ENCODE measurements at places on chromosomes 16 and 17.

DNA sequence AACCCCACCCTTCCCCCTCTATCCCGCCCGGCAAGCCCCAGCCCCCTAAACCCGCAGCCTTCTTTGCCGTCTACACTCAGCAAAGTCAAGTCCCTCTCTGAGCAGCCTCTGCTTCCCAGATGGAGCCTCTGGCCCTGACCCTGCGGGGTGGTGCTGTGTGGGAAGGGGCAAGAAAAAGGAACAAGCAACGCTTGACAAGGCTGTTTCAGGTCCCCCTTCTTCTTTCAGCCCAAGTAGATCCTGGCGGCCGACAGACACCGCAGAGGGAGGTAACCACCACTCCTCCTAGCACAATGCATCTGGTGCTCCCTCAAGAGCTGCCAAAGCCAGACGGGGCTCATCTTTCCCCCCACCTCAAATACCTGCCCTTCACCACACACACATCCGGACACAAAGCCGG lies 178.3 kb downstream of the ENGASE start:
- DNase-seq: no peak

DNA sequence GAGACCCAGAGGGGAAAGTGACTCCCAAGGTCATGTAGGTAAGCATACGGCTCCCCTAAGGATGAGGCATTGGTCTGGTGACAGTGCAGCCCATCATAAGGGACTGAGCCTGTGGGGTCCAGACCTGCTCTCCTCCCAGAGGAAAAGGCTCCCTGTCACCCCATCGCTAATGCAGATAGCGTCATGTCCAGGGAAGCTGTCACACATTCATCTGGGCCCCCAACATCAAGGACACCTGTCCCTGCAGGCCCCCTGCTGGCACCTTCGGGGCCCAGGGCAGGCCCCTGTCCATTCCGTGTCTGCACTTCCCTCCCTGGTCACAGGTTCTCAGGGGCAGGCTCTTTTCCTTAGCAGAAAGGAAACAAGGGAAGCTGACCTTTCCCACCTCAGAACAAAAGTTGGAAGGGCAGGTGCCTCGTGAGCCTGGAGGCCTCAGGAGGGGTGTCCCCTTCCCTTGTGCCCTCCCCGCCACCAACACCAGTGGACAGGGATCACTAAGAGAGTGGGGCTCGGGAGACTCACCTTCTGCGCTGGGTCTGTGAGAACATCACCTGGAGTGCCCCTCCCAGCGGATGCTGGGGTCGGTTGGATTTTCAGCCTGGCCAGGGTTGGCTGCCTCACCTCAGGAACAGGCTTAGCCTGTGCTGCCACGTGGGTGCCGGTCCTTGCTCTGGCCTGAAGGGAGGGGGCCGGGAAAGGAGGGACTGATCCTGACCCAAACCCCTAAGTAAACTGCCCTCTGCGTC lies 17.3 kb upstream of the LASP1NB start:
- DNase-seq: no peak

- no peak for DNase-seq
Measured at GRCh38 chr16:58105631-58106030, 23.6 kb downstream of the CFAP20 start.

DNA sequence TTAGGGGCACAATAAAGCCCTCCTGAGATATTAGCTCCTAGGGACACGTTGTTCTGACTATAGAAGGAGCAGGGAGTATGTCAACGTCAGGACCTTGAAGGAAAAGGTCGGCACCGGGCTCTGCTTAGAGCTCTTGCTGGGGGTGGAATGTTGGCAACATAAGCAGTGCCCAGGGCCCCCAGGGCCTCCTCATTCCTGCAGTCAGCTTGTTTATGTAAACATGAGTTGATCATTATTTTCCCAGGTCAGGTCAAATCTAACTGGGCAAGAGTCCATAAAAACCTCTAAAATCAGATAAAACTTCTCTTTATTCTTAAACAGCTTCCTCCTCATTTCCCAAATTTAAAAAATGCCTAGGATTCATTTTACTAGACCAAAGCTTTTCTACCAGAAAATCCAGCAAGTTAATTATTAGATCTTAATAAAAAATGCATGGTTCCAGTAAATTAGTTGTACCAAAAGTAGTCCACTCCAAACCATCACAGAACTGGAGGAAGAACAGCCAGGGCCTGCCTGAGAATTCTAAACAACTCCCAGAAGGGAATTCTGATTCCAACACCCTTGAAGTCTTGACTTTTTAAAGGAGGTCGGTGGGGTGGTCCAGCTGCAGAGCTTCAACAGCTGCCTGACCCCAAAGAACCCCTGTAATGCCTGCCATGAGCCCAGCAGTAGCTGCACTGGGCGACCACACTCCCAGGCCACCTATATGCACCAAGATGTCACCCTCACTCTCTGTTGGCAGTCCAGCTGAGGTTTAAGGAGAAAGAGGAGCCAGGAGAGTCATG lies 54.3 kb downstream of the AMFR start:
- DNase-seq: no peak

DNA sequence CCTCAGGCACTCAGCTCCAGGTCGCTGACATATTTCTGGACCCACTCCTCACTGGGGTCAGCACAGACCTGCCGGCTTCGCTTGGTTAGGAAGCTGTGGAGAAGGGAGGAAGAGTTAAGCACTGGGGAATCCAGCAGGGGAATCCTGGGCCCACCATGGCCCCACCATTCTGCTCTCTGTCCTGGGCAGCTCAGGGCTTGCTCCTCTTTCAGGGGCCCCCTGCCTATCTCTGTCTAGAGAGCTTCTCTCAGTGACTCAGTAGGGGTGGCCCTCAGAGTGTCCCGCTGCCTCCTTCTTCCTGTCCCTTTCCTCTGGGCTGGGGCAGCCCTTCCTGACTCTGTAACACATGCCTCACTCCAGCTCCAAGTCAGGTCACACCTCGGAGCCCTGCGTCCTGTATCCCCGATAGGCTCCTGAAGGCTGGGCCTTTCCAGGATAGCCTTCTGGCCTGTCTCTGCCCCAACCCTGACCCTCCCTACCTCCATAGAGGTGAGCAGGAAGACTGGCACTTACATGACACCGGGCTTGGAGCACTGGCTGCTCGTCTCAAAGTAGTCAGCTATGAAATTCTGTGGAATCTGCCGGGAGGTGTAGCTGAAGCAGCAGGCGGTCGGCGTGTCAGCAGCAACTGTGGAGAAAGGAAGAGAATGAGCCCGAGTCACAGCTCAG lies 1.1 kb downstream of the CCL3 start:
- no peak for DNase-seq

DNA sequence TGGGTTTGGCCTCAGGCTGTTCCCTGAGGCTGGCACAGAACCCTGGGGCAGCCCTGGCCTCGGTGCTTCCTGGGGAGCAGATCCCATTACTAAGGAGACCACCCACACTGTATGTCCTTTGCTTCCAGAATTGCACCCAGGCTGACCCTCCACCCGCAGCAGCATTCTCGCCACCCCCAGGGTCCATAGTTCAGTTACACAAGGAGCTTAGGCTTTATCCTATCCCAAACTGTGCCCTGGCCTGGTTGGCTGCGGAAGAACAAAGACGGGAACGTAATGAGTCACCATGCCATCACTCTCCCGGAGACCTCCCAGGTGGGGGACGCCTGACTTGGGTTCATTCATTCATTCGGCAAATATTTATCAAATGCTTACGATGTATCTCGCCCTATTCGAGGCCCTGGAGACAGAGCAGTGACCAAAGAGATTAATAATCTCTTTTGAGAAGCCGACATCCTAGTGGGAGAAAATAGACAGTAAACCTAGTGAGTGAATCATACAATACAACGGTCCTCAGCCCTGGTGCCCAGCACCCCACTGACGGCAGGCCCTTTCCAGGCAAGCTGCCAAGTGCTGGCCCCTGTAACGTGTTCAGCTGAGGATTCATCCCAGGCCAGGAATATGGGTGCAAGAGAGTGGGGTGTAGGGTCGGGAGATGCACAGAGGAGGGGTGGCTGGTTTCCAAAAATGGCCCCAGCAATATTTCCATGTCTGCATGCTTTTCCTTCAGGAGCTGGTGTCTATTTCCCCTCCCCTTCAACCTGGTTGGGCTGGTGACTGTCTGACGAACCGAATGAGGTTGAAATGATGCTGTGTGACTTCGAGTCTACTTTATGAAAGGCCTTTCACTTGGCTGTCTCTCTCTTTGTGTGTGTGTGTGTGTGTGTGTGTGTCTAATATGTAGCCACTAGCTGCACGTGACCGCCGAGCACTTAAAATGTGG lies 134.2 kb downstream of the MGAT5B start:
- no peak for DNase-seq

GRCh38 chr17:48241131-48241591 lies 133.6 kb downstream of the SNX11 start:
- DNase-seq: no peak

- DNase-seq: no peak
Measured at GRCh38 chr17:16911141-16911937, 60.6 kb downstream of the TNFRSF13B start.

GRCh38 chr16:19968891-19969683 lies 84.4 kb upstream of the GPRC5B start:
- no peak for DNase-seq

- DNase-seq: no peak
Measured at GRCh38 chr17:45813048-45813725, 29.1 kb downstream of the CRHR1 start.

GRCh38 chr16:11977376-11978041 lies 975 bp downstream of the SNX29 start:
- DNase-seq: no peak

DNA sequence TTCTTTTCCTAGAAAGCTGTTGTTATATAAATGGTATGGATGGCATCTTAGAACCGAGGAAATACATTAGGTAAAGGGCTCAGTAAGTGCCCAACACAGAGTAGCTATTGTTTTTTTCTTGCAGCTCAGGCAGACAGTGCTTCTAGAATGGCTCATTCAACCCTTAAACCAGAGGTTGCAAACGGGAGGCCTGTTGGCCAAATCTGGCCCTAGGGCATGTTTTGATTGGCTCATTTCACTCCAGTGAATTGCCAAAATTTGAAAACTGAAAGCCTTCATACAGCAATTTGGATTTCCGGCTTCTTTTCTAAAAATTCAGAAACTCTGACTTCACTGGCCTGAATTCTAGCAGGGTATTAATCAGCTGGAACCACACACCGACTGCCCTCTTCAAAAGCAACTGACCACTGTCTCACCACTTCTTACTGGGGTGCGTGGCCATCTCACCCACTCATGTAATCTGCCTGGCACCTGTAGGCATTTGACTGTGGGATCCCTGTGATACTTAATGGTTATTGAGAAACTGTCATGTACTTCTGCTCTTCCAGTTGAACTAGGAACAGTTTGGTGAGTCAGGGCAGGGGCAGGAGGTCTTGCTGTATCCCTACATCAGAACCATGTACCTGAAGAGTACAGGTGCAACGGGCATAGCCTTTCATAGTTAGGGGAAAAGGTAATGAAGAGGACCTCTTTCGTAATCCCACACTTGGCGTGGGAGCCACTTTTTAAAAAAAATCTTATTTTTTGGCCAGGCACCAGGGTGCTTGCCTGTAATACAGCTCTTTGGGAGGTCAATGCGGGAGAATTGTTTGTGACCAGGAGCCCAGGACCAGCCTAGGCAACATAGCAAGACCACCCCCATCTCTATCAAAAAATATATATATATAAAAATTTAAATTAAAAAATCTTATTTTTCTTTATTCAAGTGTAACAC lies 53.6 kb upstream of the SCNN1B start:
- no peak for DNase-seq

DNA sequence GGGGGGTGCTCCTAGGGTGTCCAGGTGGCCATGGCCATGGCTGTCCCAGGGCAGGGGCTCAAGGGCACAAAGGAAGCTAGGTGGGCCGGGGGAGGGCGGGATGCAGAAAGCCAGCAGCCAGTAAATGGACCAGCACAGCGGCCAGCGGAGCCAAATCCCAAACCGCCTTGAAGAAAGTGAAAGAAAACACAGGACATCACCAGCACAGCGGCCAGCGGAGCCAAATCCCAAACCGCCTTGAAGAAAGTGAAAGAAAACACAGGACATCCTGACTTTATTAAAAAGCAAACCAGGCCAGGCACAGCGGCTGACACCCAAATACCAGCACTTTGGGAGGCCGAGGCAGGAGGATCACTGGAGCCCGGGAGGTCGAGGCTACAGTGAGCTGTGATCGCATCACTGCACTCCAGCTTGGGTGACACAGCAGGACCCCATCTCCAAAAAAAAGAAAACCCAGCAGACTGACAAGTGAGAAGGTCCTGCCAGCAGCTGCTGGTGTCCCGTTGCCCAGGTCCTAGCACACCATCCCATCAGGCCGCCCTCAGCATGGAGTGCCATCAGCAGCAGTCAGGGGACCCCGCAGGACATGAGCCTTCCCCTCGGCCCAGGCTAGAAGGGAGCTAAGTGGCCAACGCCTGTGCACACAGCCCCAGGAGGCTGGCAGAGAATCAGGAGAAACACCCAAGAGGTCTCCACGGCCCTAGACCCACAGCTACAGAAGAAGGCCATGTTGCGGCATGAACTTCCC lies 17.0 kb downstream of the SLC38A10 start:
- DNase-seq: no peak

GRCh38 chr16:56607109-56607618 lies 1.2 kb upstream of the MT2A start:
- no peak for DNase-seq

GRCh38 chr17:79280010-79280409 lies 205.4 kb downstream of the ENGASE start:
- DNase-seq: no peak

DNA sequence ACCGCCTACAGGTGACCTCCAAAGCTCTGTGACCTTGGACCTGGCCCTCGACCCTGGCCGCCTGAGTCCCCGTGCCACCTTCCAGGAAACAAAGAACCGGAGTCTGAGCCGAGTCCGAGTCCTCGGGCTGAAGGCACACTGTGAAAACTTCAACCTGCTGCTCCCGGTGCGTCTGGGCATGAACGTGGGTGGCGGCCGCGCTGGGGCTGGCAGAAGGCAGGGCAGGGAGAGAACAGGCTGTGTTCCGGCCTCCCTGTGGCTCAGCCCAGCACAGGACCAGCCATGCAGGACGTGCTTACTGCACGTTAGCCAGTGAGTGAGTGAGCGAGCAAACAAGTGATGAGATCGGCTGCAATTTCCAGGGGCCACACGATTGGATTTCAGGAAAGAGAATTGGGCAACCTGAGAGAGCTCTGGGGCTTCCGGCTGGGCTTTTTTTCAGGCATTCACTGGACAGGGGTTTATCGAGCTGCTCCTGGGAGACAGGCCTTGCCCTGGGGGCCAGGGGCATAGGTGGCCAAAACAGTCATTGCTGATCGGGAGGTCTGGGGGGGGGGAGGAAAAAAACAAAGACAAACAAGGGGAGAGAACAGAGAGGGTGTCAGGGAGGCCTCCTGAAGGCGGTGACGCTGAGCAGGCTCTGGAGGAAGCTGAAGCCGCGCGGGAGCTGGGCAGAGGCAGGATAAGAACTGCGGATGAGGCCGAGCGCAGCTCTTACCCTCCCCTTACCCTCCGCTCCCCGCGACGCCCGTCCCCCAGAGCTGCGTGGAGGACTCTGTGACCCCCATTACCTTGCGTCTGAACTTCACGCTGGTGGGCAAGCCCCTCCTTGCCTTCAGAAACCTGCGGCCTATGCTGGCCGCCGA lies 16.9 kb downstream of the ITGAX start:
- no peak for DNase-seq

- DNase-seq: no peak
Measured at GRCh38 chr17:78225088-78225865, 6.2 kb upstream of the TMEM235 start.

GRCh38 chr17:77549726-77550366 lies 408.7 kb upstream of the TNRC6C start:
- DNase-seq: no peak

DNA sequence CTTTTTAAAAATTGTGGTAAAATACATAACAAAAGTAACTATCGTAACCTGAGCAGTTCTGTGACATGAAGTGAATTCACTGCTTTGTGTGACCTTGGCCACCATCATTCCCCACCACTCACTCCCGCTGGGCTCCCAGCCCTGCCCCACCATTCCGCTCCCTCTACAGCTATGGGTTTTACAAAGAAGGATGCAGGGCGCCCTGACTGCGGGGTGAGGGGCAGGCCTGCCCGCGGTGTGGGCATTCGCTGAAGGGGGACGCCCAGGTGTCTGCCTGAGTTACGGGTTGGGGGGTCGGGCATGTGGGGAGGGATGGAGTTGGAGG lies at the start of gene CEMP1:
CEMP1 (minus strand) TSS at position 38 of the 325 bp plus-strand sequence. CDS start 335 bp downstream, outside the sequence.
- DNase-seq: no peak

All from T-helper 1 cell (primary cell).